SHP77 treated with DMSO at 0.1 percent for 48 hours (cell line): ENCODE measurements at places on chromosomes 16 and 17.

- DNase-seq = no peak
Measured at GRCh38 chr17:16910341-16910740, 61.6 kb downstream of the TNFRSF13B start.

GRCh38 chr17:32386844-32387243 is 36.9 kb downstream of the ZNF207 start:
- DNase-seq = no peak

- DNase-seq = no peak
Measured at GRCh38 chr17:2835780-2836179, 39.5 kb downstream of the RAP1GAP2 start.

DNA sequence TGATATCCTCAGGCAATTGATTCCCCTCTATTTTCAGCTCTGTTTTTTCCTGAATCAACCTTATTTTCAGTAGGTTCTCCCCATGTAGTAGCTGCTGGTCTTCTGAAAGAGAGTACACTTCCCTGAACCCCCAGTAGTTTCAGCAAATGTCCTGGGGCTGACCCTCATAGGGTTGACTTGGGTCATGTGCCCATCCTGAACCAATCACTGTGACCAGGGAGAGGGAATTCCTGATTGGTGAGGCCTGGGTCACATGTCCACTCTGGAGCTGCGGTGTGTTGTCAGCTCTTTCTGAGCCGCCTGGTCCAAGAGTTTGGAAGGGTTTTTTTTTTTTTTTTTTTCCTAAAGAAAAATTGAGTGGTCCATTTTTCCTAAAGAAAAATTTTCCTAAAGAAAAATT is 8.3 kb upstream of the ZKSCAN2 start:
- DNase-seq = no peak

GRCh38 chr16:16158082-16158658 is 65.1 kb downstream of the ABCC6 start:
- no peak for DNase-seq

DNA sequence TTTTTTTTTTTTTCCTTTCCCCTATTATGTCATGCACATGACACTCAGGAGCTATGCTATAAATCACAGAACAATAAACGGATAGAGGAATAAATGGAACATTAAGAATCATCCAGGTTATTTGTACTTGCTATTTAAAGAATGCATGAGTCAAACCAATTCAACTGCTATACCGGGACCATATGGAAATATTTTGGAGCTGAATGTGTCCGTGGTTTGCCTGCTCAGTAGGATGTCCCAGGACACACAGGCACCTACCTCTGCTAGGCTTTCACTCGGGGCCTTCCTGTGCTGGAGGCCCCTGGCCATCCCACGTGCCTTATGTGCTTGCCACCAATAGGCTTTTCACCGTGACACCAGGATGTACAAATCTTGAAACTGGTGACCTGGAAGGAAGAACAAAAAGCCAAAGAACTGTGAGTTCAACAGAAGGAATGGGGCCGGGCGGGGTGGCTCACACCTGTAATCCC is 15.3 kb upstream of the SEC14L1 start:
- DNase-seq = peak; percentile 50

DNA sequence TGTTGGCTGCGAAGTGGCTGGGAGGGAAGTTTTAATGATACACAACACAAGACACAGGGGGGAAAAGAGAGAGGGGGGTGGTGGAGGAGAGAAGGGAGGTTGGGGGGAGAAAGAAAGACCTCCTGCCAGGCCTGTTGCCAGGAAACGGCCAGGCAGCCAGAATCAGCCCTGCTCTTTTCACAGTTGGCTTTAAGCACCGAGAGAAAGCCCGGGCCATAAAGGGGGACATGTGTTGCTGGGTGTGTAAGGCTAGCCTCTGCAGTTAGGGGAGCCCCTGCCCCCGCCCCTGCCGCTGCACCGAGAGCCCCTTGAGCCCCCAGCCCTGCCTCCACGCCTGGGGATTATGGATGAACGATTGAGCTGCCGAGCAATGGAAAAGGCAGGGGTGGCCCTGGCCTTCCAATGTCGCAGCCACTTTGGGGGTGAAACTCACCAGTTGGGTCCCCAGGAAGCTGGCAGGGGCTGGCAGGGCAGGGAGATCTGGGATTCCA is 13.9 kb upstream of the WNT3 start:
- DNase-seq = no peak

DNA sequence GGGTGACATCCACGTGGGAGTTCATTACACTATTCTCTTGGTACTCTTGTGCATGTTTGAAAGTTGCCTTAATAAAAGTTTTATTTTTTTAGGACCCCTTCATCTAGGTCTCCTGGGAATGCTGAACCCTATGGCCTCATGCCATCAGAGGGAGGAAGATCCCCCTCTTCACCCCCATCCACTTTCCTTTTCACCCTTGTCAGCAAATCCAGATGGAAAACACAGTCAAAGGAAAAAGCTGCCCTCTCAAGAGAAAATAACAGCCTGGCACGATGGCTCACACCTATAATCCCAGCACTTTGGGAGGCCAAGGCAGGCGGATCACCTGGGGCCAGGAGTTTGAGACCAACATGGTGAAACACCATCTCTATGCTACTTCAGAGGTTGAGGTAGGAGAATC is 274.2 kb downstream of the XYLT1 start:
- no peak for DNase-seq

DNA sequence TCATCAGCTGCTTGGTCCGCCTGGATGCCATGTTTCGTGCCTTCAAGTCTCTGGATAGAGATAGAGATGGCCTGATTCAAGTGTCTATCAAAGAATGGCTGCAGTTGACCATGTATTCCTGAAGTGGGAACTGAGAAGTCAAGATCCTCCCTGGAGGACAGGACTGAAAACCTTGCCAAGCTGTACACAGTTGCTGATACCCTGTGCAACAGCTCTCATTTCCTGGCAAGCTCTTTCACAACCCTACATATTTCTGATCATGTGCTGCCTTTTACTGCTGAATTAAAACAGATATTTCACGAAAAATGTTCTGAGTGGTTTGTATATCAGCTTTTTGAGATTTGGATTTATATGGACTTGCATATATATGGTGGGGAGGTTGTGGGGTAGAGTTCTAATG is 898 bp downstream of the CAPNS2 start:
- DNase-seq = no peak

DNA sequence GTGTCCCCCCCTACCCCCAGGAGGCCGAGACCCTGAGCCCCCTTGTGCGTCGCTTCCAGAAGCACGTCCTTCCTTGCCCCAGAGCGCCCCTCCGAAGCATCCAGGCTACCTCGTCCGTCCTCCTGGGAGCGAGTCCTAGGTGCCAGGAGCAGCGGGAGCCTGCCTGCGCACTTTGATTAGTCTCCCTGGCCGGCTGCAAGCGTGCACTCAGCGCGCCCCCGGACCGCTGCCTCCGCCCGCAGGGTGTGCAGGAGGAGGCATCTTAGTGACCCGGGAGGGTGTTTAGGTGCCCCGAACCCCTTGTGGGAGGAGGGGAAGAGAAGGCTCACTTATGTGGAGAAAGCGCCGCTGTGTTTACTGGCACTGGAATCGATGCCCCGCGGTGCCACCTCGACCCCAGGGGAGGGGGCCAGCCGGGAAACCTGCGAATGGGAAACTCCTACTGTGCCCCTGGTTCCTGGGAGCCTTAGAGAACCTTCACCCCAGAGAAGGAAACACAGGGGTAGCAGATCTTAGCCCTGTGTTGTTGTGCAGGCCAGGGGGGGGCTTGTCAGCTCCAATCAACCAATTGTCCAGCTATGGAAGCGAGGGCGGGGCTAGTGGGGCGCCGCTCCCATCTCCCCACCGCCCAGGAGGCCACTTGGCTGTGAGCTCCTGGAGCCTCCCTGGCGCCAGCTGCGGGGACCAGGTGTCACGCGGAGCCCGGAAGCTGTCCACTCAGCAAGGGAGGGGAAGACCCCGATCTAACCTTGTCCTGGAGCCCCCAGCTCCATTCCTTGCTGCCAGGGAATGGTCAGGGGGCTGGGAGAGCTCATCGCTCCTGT is 922.8 kb upstream of the EEF2KMT start:
- DNase-seq = no peak

DNA sequence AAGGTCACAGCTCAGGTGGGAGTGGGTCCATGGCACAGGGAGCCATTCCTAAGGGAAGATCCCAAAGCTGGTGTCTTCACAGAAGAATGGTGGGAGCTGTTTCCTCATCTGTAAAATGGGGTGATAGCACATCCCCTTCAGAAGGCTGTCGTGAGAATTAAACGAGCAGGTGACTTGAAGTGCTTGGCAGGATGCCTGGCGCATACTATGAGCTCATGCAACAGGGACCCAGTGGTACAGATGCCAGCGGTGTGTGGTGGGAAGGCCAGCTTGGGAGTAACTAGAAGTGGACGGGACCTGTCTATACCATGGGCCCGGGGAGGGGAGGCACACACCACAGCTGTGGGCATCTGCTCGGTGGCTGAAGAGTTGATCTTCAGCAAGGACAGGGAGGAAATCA is 189.3 kb upstream of the TNRC6C start:
- peak; percentile 95 for DNase-seq

GRCh38 chr17:34177642-34178041 is 77.4 kb upstream of the CCL2 start:
- no peak for DNase-seq

GRCh38 chr17:75875940-75876189 is 2.5 kb downstream of the TRIM47 start:
- no peak for DNase-seq

- DNase-seq = no peak
Measured at GRCh38 chr17:81116704-81117103, 48.6 kb upstream of the PVALEF start.

GRCh38 chr16:62041401-62041800 is 5.2 kb upstream of the CDH8 start:
- peak; percentile 74 for DNase-seq

DNA sequence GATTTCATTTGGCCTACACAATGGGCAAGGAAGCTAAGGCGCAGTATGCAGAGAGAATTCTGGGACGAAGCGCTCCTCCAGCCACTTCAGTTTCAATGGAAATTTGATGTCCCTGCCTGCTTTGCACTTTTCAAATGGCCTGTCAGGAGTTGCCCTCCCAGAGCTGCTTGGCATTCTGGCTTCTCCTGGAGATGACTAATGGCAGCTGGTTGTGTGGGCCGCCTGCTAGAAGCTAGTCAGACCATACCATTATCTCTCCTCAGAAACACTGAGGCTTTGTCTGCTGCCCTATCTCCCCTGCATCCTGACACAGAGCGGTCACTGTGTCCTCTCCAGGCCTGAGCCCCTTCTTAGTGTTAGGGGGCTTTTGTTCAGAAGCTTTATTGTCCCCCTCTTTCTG is 180.1 kb downstream of the SPECC1 start:
- DNase-seq = no peak

DNA sequence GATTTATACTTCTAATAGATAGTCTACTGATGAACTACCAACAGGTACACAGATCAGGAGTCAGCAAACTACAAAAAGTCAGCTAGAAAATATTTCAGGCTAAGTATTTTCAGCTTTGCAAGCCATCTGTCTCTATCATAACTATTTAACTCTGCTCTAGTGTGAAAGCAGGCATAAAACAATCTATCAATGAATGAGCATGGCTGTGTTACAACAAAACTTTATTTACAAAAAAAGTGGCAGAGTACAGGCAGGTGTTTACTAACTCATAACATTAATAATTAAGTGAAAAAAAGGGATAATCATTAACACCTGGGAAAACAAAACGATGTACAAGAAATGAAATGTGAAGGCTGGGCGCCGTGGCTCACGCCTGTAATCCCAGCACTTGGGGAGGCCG is 15.8 kb downstream of the MED13 start:
- DNase-seq = no peak

- DNase-seq = no peak
Measured at GRCh38 chr16:24896439-24896838, 50.7 kb downstream of the SLC5A11 start.

- no peak for DNase-seq
Measured at GRCh38 chr16:18050234-18050633, 286.3 kb downstream of the NPIPA8 start.

- DNase-seq = no peak
Measured at GRCh38 chr17:67696347-67696746, 21.4 kb upstream of the NOL11 start.

GRCh38 chr17:21213638-21214014 is 335 bp downstream of the TMEM11 start:
- no peak for DNase-seq

GRCh38 chr16:26733710-26734109 is 333.0 kb upstream of the C16orf82 start:
- DNase-seq = peak; percentile 6

GRCh38 chr17:75652341-75652740 is 14.6 kb downstream of the RECQL5 start:
- DNase-seq = no peak

DNA sequence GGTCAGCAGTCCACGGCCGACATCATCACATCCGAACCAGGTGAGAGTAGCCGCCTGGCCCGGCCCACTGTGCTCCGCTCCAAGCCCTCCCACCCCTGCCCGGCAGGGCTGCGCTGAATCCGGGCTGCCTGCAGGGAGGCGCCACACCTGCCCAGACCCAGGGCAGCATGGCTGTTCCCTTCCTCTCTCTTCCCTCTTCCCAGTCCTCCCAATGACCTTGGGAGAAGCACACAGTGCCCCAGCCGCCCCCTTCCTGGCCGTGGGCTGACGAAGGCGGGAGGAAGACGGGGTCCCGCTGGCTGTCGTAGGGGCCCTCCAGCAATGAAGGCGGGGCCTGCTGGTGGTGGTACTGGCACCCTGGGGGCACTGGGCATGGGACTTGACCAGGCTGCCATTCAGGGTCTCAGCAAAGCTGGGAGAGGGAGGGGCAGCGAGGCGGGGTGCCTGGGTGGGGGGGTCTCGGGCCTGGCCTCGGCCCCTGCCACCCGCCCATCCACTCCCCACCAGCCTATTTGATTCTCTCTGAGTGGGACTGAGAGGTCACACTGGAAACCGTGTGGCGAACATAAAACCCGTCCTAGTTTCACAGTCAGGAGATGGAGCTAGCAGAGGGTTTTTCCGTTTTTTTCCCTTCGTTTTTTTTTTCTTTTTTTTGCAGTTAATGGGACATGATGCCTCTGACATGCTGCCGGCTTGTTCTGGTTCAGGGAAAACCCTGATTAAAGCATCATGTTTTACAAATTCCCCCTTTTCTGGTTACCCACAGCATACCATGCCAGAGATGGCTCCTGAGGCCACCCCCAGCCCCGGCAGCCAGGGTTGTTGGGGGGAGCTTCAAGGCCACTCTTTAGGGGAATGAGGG is 50.6 kb downstream of the BAHCC1 start:
- no peak for DNase-seq

GRCh38 chr17:6355196-6355595 is 79.7 kb downstream of the AIPL1 start:
- DNase-seq = no peak

DNA sequence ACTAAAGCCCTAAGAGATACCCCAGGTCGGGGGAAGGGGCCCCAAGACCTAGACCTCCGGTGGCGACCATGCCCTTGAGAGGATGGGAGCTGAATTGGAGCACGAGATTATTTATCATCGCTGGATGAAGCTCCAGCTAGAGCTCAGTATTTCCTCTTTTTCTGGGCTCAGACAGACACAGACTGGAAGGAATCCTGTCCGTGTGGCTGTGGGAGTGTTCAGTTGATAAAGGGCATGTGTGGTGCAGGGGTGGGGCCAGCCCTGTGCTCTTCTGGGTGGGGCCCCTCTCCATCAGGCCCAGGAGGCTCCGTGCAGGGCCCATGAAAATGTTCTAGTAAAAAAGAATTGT is 6.3 kb upstream of the CBX4 start:
- no peak for DNase-seq

- no peak for DNase-seq
Measured at GRCh38 chr16:50539053-50539695, 9.0 kb upstream of the NKD1 start.
